ENCODE measurements at places on chromosomes 12 and 14.
A peak's percentile ranks its signal among the peaks of the same experiment; 100 is the strongest.

- DNase-seq = peak; percentile 66
Observed at GRCh38 chr12:108611884-108612415, 14.1 kb upstream of the TMEM119 start.

DNA sequence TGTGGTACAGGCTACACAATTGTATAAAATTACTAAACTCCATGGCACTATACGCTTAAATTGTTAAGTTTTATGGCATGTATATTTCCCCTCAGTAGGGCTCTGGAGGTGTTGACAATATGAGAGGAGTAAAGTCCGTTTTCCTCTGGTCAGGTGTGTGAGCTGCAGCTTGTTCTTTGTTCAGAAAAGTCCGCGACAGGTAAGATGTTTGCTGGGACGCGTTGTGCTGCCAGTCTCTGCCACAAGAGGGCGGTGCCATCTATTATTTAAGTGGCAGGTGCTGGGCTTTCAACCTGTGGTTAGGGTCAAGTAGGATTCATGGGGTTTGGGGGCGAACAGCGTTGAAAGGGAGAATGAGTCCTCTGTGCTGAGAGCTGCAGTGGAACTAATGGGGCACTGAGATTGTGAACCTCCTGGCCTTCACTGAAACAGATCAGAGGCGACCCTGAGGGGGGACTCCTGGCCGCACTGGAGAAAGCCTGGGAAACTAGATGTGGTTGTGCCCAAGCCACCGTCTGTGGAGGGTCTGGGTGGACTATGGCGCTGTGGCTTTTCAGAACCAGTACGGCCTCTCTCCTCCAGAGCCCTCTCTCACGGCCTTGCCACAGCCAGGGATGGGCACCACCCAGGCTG is 179.0 kb downstream of the SLC15A4 start:
- DNase-seq = peak; percentile 26

DNA sequence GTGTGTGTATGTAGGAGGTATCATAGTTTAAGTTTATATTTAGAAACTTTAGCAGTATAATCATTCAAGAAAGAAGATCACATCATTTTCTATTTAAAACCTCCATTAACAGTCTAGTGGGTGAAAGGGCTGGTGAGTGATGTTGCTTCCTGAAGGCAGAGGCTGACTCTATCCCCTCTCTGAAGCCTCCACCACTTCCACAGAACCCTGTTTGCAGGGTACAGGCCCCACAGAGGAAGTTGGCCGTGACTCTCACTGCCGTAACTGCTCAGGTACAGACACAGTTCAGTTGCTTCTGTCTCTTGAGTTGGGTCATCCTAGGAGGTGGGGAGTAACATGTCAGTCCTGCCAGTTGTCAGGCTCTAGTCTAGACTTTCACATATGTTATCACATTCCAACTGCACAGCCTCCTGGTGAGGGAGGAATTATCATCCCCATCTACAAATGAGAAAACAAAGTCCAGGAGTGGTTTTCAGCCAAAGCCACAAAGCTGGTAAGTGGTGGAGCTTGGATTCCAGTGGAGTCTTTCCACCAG is 31.5 kb downstream of the CFL2 start:
- peak; percentile 29 for DNase-seq

GRCh38 chr12:30457621-30458289 is 237.9 kb downstream of the IPO8 start:
- DNase-seq = peak; percentile 24

DNA sequence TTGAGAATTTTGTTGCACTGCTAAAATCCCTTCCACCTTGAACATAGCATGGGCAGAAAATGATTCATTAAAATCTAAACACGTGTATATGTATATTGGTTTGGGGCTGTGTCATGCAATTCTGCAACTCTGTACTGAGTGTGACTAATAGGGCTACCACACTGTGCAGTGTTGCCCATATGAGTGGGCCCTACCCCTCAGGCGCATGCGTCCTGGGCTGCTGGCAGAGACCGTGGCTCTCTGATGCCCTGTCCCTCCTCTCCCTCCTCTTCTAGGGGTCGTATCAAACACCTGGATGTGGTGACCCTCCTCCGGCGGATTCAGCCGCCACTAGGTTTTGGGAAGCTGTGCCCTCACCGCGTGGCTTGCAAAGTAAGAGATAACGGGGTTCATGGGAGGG is 128.4 kb upstream of the FKBP4 start:
- no peak for DNase-seq

DNA sequence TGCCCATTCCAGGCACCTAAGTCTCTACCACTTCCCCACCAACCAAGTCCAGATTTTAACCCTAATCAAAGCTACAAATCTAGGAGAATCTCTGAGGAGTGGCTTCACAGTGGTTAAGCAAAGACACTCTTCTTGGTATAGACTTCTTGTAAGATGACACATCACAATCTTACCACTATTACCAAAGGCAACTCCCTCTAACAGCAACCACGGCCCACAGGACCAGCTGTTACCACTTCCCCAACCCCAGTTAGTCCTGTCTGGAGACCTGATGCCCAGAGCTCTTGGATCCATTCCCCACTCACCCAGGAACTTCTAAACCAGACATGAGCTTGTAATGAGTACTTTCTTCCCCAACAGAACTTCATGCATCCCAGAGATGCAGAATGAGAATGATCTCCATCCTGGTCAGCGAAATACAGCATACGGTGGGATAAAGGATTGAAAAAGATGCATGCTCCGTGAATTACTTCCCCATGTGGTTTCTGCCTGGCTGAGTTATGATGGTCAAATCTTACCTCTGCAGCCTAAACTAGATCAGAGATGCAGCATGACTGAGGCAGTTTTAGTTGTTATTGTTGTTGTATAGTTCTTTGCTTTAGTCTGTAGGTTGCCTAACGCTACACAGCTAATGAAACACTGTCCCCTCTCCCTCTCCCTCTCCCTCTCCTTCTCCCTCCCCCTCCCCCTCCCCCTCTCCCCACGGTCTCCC is 87.7 kb upstream of the FOXN3 start:
- DNase-seq = peak; percentile 89

GRCh38 chr12:15152456-15152855 is 68.8 kb downstream of the RERG start:
- DNase-seq = no peak

DNA sequence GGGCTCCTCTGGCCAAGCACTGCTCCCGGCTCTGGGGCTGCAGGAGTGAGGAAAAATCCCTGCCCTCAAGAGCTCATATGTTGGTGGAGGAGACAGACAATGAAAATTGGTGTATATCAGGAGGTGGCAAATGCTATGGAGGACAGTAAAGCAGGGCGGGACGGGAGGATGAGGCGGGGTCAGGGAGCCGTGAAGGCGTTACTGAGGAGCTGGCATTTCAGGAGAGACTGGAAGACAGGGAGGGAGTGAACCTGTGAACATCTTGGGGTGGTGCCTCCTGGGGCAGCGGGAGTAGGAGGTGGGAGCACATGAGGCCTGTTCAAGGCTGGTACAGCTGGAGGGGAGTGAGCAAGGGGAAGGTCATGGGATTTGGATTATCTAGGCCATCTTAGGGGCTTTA is 26.6 kb downstream of the TSPAN9 start:
- DNase-seq = no peak

GRCh38 chr14:101253948-101254347 is 307.3 kb upstream of the DIO3 start:
- no peak for DNase-seq

DNA sequence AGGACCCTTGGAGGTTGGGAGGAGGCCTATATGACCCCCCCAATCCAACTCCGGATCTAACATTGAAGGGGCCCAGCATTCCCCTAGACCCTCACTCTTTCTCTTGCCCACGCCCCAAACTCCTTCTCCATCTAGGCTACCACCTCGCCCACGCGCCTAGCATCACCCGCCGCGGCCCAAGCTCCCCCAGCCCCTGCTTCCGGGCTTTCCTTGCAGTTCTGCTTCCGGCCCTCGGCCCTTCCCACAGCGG is 445 bp downstream of the CERS5 start:
- no peak for DNase-seq

DNA sequence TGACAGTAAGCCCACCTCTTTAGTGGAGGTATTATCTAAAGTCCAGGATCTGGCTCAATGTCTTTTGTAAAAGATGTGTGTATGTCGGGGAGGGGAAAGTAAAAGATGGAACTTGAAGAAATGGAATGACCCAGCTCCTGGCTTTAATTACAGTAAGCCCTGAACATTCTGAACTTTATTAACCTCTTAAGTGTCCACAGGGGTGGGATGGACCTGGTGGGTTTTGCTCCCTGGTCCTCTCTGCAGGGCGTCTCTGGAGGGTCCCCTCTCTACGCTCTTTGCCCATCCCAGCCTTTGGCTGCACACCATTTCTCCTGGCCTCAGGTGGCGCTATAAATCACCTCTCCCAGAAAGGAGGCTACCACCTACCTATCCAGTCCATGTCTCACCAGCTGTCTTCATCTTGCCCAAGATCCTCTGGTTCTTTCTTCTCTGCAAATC is 3.7 kb upstream of the CISTR start:
- DNase-seq = peak; percentile 52

DNA sequence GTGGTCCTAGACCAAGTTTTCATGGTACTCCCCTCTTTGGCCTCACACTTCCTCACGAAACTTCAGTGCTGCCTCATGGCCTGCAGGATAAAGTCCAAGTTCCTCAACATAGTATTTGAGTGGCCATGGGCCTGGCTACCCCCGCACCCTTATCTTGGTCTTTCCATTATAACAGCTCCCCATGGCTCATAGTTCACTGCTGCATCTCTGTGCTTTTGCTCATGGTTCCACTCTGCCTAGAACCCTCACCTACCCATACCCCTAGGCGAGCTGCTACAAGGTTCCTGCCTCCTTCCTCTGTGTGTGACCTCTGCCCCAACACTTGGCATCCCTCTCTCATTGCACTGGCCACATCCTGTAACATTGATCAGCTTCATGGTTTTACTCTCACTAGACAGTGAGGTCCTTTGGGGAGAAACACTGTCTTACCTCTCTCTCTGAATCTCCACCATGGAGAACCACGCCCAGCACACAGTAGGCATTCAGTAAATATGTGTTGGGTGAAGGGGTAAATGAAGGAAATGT is 158.9 kb downstream of the GPR65 start:
- DNase-seq = no peak

DNA sequence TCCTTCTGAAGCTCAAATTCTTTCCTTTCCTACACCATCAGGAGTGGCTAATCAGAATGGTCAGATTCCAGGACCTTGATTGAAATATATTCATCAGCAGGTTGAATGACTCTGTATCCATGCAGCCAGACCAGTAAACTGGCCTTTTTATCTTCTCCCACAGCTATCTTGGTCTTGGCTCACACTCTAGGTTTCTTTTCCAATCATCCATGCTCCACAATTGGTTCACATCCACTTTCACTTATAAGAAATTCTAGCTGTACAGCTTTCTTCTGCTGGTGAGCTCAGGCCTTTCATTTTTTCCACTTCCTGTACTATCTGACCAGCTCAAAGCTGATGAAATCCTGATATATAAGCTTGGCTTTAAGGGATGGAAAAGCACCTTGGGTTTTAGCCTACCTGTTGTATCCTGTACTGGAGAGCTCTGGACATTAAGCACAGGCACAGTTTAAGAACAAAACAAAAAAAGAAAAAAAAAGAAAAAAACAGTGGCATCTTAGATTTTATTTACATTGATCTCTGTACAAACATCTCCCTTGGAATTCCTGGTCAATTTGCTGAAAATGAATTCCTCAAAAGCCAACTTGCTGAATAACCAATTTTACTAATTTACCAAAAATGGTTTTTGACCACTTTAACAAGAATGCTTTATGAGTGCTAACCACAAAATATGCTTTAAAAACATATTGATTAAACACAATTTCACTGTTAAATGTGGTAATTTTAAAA is 91.6 kb upstream of the PAWR start:
- DNase-seq = no peak

GRCh38 chr14:88856786-88857366 is 32.4 kb downstream of the TTC8 start:
- no peak for DNase-seq

GRCh38 chr14:36373982-36374673 is 53.7 kb upstream of the MBIP start:
- peak; percentile 81 for DNase-seq

- peak; percentile 67 for DNase-seq
Observed at GRCh38 chr12:100127766-100128511, 14.7 kb downstream of the BLTP3B start.

DNA sequence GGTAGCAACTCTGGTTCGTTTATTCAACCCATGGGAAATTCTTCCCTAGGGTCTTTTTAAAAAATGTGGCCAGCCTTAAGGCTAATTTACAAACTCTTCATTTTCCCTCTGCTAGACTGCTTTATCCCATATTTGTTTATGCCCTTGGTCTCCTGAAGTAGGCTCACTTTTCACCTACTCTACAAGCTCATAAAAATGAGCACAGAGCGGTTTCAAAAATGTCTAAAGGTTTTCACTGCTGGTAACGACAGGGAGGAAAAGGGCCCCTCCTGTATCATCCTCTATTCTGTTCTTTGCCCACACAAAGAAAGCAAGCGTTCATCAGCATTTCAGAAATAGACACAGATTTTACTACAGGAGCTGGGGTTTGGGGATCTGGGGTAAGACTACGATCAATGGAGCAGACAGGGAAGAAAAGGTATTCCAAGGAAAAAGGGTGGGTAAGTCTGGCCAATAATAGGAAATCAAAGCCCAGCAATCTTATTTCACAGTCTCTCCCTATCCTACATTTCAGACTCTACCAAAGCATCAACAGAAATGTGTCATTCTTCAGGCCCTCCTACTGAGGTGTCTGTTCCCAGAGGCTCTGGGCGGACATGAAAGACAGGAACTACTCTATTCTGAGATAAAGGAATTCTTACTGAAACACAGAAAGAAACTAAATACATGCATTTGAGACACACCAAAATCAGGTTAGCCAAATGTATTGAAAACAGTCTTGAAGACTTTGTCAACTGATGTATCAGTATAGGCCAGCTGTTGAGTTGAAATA is 86.4 kb downstream of the SPPL3 start:
- no peak for DNase-seq

- peak; percentile 59 for DNase-seq
Observed at GRCh38 chr12:57810450-57810849, 8.1 kb downstream of the AVIL start.

DNA sequence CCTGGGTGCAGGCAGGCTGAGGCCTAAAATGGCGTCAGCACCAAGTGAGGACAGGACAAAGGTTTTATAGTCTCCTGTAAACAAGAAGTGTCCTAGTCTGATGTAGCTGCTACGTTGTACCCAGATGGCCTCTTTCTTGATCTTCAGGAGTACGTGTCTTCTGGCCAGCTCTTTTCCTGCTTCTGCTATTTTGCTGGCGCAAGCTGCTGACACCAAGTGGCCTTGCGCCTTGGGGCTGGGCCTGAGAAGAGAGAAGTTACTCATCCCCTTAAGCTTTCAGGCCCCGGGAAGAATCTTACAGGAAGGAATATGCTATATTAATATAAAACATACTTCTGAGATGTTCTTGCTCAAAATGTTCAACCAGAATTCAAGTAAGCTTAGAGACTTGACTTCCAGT is 605.2 kb downstream of the GALC start:
- no peak for DNase-seq

DNA sequence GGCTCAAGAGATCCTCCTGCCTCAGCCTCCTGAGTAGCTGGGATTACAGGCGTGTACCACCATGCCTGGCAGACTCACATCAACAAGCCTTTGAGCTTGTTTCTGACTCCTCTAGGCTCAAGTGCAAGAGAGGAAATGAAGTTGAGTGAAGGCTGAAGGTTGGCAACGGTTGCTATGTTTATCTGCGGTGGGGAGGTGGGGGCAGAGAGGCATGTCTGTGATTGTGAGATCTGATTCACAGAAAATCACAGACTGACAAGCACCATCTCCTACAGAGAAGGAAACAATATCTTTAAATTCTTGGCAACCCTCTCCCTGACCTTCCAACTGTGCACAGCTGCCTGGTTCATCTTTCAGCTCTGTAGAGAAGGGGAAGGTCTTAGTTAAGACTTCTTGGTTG is 22.1 kb upstream of the NINJ2 start:
- DNase-seq = peak; percentile 94
